Activated CD8-positive, alpha-beta memory T cell treated with anti-CD3 and anti-CD28 coated beads, Interleukin-2, amount 10 ng/mL, durations not matched to agents 7 days and 5 days (primary cell): ENCODE measurements at places on chromosomes 16 and 17.

GRCh38 chr17:67276075-67276474, 31.1 kb upstream of the HELZ start:
- no peak for DNase-seq

GRCh38 chr17:64182325-64183012, 52.5 kb upstream of the ERN1 start:
- no peak for DNase-seq

GRCh38 chr16:15521758-15522509, 87.5 kb downstream of the BMERB1 start:
- DNase-seq, result no peak

GRCh38 chr17:9908649-9909042, 3.6 kb upstream of the RCVRN start:
- DNase-seq, result no peak

DNA sequence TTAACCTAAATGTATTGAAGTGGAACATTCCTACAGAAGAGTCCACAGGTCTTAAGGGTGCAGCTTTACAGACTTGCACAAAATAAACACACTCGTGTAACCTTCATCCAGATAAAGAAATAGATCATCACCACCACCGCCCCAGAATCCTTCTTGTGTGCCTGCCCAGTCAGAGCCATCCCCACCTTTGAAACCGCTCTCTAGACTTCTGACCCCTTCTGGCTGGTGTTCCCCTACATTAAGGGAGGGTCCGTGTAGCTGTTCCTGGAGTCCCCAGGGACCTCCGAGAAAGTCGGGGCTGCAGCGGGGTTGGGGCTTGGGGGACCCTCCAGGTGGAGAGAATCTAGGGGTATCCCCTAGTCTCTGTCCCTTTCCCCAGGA, 9.4 kb downstream of the TBX4 start:
- DNase-seq, result no peak

GRCh38 chr17:69434164-69434579, 19.7 kb downstream of the MAP2K6 start:
- DNase-seq, result no peak

- DNase-seq, result no peak
Measured at GRCh38 chr17:28189667-28190066, 129.3 kb upstream of the TMEM97 start.

DNA sequence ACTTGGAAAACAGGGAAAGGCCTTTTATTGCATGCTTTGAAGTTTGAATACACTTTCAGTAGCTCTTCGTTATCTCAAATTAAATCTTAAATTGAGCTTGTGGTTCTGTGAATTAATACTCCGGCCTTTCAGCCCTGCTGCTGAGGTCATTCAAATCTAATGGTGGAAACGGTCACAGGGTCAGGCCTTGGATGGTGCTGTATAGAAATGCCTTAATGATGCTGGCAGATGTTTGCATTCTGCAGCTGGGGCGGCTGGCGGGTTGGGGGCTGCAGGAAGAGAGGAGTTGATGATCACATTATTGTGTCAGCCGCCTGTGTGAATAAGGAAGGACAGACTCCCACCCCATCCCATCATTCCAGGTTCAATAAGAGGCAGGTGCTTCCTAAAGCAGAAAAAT, 723.6 kb downstream of the WWOX start:
- no peak for DNase-seq

- no peak for DNase-seq
Measured at GRCh38 chr17:6551869-6552531, 4.4 kb downstream of the PITPNM3 start.

DNA sequence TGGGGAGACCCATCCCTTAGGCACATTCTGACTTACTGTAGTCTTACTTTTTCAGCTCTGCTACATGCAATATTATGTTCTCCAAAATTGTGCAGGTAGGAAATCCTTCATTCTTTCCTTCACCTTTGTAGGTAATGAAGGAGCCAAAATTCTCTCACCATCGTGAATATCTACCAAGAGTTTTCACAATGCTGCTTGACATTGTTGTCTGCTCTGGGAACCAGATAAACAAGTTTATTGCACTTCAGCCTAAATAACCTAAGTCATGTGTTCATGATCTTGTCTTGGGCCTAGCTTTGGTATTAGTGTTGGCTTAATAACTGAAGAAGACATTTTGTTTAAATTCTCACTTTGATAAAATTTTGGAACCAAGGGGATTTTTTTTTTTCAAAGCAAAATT, 110.8 kb upstream of the ELAC2 start:
- DNase-seq, result no peak

- no peak for DNase-seq
Measured at GRCh38 chr16:65386672-65387071, 264.8 kb upstream of the CDH11 start.

GRCh38 chr16:89219365-89219764, 1.9 kb downstream of the ZNF778 start:
- DNase-seq, result no peak

DNA sequence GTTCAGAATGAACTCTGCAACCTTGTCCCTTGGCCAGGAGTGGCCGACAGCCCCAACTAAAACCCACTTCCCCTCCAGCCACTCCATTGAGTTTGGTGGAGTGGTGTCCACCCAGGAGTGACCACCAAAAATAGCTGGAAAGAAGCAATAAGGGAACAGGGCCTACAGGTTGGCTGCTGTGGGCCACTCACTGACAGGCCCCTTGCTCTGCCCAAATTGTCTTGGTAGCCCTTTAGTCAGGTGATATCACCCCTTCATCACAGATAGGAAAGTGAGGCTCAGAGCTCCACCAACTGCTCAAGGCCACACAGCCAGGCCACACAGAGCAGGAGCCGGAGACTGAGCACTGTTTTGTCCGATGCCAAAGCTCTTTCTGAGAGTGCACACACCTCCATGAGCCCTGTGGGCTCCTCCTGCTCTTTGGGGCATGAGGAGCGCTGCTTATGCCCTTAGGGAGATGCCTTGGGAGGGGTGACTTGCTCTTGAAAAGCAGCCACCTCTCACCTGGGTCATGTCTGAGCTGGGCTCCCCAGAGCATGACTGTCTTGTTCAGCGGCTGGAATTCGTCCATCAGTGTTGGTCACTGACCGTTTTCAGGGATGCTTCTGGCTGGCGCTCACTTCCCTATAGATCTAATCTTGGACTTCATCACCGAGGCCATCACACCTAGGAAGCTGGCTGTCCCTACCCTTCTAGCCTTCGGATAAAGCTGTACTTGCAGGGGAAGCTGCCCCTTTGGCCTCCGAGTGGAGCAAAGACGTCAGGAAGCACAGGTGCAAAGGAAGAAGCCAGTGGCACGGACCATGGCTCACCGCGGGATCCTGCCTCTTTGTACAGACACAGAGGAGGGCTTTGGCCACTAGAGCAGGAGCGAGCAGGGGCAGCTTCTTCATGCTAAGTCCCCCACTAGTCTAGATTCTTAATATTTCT, 186.0 kb upstream of the ZNF469 start:
- DNase-seq, result no peak

- no peak for DNase-seq
Measured at GRCh38 chr16:1870365-1871082, 1.4 kb downstream of the MEIOB start.

DNA sequence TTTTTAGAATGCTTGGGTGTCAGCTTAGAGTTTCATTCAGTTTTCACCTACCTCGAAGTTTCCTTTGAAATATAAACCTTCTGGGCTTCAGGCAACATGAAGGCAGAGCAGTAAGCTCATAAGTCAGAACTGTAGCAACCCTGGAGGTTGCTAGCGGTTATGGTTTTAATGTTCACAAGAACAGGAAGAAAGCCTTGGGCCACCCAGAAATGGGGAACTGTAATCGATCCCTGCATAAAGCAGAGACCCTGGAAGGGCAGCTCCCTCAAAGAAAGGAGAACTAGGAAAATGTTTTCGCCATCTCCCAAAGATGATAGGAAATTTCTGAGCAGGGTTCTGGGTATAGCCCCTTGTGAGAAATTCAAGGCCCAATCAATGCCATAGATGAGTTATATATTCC, 47.8 kb upstream of the RASL10B start:
- DNase-seq, result no peak
